Skin of body (tissue), 3 donors: ENCODE measurements at places on chromosomes 2 and 18. TPM values are rescaled to one million over a fixed set of nuclear protein-coding genes. Genes with fewer than 3 reads are reported as not detected.

The MAP3K20 gene
- total RNA-seq, result 60.2 TPM

The ALK gene
- 0.10 TPM for total RNA-seq

DNA sequence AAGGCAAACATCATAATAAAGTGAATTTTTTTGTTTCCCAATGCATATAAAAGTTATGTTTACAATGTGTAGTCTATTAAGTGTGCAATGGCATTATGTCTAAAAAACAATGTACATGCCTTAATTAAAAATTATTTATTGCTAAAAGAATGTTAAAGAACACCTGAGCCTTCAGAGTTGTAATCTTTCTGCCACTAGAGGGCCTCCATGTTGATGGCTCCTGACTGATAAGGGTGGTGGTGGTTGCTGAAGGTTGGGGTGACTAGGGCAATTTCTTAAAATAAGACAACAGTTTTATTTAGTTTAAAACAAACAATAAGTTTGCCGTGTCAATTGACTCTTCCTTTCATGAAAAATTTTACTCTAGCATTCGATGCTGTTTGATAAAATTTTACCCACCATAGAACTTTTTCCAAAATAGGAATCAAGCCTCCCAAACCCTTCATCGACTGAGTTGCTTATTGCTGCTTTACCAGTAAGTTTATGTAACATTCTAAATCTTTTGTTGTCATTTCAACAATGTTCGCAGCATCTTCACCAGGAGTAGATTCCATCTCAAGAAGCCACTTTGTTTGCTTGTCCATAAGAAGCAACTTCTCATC lies 32.3 kb downstream of the MAP3K2 start:
- DNase-seq, result no peak

The KCNJ13 gene
- 0.79 TPM for total RNA-seq

- no peak for DNase-seq
Measured at GRCh38 chr2:219082332-219082958, 21.7 kb upstream of the IHH start.

The SNED1 gene
- total RNA-seq, result 9.7 TPM

GRCh38 chr2:174247474-174248186 lies 702 bp downstream of the OLA1 start:
- no peak for DNase-seq

The NEU2 gene
- total RNA-seq, result 1.4 TPM

- DNase-seq, result peak; percentile 62
Measured at GRCh38 chr18:79575891-79576685, 103.5 kb upstream of the CTDP1 start.

The ABCG5 gene
- total RNA-seq, result not detected

The GALNT5 gene
- total RNA-seq, result 8.3 TPM

DNA sequence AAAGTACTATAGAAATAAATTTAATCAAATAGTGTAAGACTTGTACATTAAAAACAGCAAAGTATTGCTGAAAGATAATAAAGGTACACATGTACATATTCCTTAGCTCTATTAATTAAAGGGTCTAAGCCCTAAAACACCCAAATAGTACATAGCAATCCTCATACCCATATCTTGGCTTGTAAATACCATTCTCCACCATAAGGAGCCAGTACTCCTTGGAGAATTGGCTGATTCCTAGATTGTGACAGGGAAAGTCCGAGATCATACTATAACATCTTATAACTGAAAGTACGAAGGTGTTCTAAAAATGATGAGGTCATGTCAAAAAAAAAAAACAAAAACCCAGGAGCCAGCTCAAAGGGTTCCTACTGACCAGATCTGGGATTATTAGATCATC lies 614.6 kb downstream of the SUCLG1 start:
- DNase-seq, result no peak

The SESTD1 gene
- 32.0 TPM for total RNA-seq

DNA sequence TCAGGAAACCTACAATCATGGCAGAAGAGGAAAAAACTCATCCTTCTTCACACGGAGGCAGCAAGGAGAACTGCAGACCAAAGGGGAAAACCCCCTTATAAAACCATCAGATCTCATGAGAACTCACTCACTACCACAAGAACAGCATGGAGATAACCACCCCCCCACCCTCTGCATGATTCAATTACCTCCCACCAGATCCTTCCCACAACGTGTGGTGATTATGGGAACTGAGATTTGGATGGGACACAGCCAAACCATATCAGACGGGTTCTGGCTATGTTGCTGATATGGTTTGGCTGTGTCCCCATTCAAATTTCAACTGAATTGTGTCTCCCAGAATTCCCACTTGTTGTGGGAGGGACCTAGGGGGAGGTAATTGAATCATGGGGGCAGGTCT lies 28.7 kb upstream of the CCDC150 start:
- DNase-seq, result no peak

GRCh38 chr18:73199151-73199550 lies 331.4 kb upstream of the NETO1 start:
- no peak for DNase-seq

- no peak for DNase-seq
Measured at GRCh38 chr2:9422321-9423099, 818 bp downstream of the ITGB1BP1 start.
